ENCODE measurements at places on chromosomes 13 and 19.

- no peak for DNase-seq
Observed at GRCh38 chr19:1206864-1207450, 1.4 kb downstream of the STK11 start.

DNA sequence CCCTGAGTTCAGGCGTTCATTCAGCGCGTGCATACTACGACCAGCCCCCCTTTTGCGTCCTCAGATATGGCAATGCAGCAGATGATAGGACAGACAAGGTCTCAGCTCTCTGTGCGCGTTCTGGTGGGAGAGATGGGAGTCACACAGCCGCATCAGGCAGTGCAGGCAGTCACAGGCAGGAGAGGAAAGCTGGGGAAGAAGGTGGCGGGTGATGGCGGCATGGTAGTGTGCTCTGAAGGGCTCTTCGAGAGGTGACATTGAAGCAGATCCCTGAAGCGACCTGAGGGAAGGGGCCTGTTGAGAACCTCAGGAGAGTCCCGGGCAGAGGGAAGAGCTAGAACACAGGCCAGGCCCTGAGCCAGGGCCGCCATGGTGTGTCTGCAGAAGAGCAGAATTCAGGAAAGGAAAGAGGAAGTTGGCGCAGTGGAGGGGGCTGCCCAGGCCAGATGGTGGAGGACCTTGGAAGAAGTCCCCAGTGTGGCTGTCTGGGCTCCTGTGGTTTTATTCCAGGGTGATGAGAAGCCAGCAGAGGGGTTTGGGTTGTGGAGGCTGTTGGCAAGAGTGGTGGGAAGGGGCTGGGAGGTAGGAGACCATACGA lies 3.5 kb downstream of the USF2 start:
- no peak for DNase-seq

- no peak for DNase-seq
Observed at GRCh38 chr19:17406887-17407196, 1.4 kb upstream of the BST2 start.

GRCh38 chr13:48769107-48769704 lies 115.5 kb downstream of the CYSLTR2 start:
- DNase-seq: no peak

DNA sequence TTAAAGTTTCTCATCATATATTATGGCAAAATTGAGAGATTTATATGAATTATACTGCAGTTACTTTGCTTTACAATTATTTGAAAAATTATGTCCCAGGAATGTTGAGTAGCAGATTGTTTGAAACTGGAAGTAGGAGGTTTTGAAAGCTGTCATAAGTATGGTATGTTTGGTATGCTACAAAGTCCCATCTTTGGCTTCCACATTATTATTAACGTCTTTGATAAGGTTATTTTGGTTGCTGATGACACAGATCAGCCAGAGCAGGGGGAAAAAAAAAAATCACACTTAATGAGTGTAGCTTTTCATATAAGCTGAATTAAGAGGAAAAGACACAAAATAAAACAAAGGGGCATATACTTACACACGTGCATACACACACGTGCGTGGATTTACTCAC lies 130.1 kb downstream of the SLITRK1 start:
- DNase-seq: no peak

- peak; percentile 77 for DNase-seq
Observed at GRCh38 chr19:54364775-54365257, at the start of gene LAIR1. TSS of gene LAIR1 (minus strand) at chr19:54364931. CDS start at chr19:54364804, 127 bp downstream.

GRCh38 chr19:40565355-40565754 lies 11.3 kb upstream of the SHKBP1 start:
- DNase-seq: no peak

- DNase-seq: peak; percentile 88
Observed at GRCh38 chr19:47778049-47778953, at the start of gene SELENOW. TSS of gene SELENOW (plus strand) at chr19:47778703. CDS start at chr19:47778786, 83 bp downstream.

GRCh38 chr19:19900139-19900728 lies 512 bp upstream of the ZNF93 start:
- DNase-seq: no peak

- no peak for DNase-seq
Observed at GRCh38 chr19:633786-634639, 676 bp upstream of the POLRMT start.

DNA sequence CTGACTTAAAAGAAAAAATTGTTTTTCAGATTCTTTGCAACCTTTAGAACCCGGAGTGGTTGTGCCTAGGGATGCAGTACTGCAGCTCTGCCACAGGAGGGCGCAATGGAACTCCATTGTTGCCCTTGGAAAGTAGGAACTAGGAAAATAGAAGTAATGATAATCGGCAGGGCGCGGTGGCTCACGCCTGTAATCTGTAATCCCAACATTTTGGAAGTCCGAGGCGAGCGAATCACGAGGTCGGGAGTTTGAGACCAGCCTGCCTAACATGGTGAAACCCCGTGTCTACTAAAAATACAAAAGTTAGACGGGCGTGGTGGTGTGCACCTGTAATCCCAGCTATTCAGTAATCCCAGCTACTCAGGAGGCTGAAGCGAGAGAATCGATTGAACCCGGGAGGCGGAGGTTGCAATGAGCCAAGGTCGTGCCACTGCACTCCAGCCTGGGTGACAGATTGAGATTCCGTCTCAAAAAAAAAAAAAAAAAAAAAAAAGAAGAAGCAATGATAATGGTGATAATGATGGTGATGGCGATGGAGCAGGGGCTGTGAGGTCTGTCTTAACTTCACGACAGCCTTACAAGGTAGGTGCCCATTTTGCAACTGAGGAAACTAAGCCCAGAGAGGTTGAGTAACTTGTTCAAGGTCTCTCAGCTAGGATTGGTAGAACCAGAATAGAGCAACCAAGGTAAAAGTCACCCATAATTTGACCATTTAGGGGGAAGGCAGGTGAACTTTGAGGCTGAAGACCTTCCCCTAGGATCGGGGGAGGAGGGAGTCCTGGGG lies 5.5 kb upstream of the ADAMTS10 start:
- peak; percentile 91 for DNase-seq

GRCh38 chr19:6576869-6577475 lies 14.0 kb downstream of the CD70 start:
- no peak for DNase-seq

DNA sequence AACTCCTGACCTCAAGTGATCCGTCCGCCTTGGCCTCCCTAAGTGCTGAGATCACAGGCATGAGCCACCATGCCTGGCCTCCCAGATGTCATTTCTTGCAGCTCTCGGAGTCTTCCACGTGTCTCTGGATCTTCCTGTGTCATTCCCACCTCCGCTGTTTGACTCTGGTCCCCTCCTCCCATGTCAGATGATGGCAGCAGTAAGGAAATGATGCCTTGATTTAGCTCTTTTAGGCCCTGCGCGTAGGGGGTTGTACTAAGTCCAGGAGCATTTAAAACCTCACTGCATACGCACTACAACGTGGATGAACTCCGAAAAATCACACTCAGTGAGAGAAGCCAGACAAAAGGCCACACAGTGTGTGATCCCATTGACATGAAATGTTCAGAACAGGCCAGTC lies 113.1 kb downstream of the GNG7 start:
- DNase-seq: no peak

- peak; percentile 98 for DNase-seq
Observed at GRCh38 chr19:13847407-13848339, 29.3 kb upstream of the NANOS3 start.

GRCh38 chr13:85031771-85032170 lies 767.4 kb downstream of the SLITRK6 start:
- no peak for DNase-seq

- no peak for DNase-seq
Observed at GRCh38 chr19:1073956-1074517, 7.1 kb downstream of the ARHGAP45 start.

DNA sequence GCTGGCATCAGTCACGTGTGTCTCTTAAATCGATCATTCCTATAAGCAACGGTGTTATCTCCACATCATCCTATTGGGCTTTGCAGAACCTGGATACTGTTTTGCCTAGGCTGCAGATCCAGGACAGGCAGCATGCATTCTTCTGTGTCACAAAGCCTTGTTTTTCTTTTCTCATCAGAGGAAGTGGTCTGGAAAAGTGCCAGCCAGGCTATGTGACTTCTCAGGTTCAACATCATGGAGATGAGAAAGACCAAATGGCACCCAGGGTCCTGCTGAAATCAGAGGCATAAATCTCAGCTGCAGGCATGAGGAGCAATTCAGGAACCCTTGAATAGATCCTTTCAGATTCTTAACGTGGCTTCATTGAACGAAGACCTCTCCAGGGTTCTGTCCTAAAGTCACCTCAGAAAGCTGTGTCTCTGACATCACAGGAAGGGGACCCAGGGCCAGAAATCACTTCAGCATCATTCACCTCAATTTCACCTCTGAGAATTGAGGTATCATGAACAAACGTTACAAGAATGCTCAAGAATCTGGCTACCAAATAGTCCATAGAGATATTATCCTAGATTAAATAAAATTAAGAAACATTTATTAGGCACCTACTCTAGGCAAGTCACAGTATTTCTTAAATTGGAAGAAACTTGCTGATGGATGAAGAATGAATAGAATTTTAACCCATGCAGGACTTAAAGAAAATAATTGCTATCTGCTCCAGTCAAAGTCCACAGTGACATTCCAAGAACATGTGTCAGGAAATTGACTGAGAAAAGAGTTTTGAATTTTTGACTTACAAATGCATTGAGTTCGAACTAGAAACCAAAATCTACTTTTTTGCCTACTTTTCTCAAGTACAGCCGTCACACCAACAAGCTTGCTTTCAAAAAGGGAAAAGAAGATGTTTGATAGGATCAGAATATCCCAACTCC lies 124.1 kb downstream of the COG6 start:
- DNase-seq: no peak

DNA sequence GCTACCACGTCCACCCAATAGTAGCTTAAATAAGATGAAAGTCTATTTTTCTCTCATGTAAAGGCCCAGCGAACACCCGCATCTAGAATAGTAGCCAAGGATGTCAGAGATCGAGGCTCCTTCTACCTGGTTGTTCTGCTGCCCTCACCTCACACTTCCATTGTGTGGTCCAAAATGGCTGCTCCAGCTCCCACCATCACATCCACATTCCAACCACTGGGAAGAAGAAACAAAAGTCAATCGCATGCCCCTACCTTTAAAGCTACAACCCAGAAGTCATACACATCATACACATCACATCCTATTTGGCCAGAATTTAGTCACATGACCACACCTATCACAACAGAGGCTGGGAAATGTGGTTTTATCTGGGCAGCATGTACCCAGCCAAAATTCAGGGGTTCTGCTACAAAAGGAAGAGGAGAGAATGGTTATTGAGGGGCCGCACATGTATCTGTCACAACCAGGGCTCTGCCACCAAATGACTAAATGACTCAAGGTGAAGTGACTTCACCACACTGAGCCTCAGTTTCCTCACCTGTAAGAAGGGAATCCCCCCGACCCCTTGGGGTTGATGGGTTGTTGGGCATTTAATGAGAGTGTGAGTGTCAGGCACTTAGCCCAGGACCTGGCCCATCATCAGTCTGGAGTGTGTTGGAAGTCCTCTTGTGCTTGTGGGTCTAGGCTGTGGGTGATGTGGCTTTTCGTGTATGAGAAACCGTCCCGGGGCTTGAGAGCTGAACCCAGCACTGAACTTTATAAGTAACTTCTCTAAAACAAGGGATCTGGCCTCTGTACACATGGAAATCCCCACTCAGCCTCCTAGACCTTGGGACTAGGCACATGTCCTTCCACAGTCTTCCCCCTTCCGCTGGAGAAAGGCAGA lies 10.2 kb upstream of the CBLC start:
- DNase-seq: no peak

- no peak for DNase-seq
Observed at GRCh38 chr19:5995606-5996005, 17.7 kb upstream of the RANBP3 start.

GRCh38 chr13:20206698-20207235 lies 14.0 kb upstream of the GJB2 start:
- no peak for DNase-seq

DNA sequence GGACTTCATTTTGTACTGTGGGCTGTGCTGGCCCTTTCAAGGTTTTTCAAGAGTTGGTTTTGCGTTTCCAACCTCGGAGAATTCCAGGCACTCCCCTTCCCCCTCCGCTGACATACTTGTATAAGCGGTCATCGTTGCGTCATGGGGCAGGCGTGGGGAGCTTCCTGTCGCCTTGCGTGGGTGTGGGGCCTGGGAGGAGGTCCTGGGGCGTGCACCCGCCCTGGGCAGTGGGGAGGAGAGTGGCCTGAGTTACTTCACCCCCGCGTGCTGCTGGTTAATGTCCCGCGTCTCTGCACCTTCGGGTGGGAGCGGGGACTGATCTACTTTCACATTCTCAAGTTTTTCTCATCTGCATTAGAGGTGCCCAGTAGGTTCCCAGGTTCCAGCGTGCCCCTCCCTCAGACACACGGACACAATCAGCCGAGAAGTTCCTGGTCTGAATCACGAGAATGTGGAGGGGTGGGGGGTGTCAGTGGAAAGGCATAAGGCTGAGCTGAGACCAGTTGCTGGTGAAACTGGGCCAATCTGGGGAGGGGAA lies 4.1 kb downstream of the IER2 start:
- peak; percentile 97 for DNase-seq

DNA sequence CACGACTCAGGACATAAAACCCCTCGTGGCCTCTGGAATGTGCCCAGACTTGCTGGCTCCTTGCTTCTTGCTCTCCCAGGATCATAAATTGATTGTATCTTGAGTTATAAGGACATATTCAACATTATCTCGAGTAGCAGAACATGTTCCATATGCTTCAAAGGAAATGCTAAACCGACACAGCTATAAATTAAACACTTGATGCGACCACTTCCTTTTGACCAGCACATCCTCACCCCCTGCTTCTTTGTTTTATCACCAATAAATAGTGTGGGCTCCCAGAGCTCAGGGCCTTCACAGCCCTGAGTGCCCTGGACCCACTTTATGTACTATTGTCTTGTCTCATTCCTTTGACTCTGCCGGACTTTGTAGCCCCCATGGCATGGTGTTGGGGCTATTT lies 157.0 kb upstream of the PABPC3 start:
- no peak for DNase-seq

DNA sequence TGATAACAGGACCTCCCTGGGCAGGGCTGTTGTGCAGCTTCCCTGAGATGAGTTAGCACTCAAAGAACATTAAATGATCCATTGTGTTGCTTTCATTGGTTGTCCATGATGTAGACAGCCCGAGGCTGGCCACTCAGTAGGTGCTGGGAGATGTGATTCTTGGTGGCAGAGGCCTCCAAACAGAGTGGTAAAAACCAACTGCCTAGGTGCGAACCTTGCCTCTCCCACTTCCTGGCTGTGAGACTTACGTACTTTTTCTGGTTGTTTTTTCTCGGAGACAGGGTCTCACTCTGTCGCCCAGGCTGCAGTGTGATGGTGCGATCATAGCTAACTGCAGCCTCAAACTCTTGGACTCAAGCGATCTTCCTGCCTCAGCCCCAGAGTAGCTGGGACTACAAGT lies 6.2 kb downstream of the SARS2 start:
- no peak for DNase-seq

DNA sequence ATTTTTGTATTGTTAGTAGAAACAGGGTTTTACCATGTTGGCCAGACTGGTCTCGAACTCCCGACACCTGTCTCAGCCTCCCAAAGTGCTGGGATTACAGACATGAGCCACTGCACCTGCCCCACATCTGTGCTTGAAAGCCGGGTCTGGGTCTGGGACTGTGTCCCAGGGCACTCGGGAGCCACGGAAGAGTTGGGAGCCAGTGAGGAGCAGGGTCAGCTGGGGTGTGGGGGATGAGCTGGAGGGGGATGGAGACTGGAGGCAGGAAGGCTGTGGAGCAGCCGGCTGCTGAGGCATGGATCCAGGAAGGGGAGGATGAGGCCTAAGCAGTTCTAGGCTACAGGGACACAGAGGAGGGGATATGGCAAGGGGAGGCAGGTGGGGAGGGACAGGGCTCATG lies 10.7 kb upstream of the SPACA4 start:
- no peak for DNase-seq
